ENCODE measurements at places on chromosomes 5 and 9.

DNA sequence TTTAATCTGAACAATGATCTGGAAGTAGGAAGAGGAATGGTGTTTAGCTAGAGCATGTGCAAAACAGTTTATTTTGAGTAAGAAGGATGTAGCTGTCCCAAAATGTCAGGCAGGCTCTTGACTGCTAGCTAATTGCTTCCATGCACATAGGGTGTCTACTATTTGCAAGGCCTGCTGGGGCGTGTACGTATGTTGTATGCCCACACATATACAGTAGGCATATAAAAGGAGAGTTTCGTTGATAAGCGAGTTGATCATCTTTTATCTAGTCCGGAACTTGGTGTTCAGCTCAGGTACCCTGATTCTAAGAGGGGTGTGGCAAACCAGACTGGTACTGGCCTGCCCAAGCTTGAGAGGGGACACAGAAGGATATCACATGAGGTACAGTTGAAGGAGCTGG is 177.2 kb downstream of the GOLPH3 start:
- DNase-seq = no peak

GRCh38 chr5:119009131-119009530 is 20.8 kb upstream of the DTWD2 start:
- DNase-seq = no peak

DNA sequence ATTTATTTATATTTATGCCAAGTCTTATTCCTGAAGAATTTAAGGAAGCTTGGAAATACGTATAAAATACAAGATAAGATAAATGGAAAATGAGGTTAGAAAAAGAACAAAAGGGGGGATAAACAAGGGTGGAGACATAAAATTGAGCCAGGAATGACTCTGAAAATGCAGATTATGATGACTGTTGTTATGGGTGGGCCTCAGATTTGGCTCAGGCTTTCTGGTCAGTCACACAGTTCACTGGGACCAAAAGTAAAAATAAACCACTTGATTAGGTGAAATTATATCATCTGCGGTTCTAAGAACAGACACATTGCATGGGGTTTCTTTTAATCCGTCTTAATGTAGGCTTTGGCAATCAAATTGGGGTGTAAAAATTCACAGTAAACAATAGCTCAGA is 51.0 kb downstream of the OR1J1 start:
- no peak for DNase-seq

DNA sequence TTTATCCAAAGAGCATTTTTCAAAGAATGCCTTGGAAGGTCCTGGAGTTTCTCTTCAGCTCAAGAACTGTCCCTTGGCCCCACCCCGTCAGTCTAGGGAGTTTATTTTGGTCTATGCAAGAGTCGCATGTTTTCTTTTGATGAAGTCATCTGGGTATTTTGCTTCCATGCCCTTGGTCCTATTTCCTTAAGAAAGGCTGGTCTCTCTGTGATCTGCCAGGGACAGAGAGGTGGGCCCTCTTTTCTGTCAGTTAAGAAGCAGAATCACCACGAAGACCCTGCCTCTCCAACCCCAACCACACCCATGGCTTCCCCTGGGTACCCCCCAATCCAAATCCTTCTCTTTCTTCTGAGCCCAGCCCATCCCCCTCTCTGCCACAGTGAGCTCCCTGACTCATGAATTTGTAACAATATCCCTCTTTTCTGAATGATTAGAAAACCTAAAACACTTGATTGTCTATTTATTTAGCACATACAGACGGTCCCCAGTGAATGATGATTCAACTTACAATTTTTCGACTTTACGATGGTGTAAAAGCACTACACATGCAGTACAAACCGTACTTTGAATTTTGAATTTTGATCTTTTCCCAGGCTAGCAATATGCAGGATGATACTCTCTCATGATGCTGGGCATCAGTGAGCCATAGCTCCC is 163.5 kb upstream of the ADRA1B start:
- no peak for DNase-seq

GRCh38 chr5:107853031-107853430 is 182.3 kb upstream of the EFNA5 start:
- no peak for DNase-seq

- DNase-seq = no peak
Observed at GRCh38 chr5:116883875-116884274, 309.3 kb upstream of the SEMA6A start.

- no peak for DNase-seq
Observed at GRCh38 chr9:109560470-109561132, 62.5 kb upstream of the PTPN3 start.

- DNase-seq = no peak
Observed at GRCh38 chr5:156594406-156594805, 255.7 kb upstream of the PPP1R2B start.

DNA sequence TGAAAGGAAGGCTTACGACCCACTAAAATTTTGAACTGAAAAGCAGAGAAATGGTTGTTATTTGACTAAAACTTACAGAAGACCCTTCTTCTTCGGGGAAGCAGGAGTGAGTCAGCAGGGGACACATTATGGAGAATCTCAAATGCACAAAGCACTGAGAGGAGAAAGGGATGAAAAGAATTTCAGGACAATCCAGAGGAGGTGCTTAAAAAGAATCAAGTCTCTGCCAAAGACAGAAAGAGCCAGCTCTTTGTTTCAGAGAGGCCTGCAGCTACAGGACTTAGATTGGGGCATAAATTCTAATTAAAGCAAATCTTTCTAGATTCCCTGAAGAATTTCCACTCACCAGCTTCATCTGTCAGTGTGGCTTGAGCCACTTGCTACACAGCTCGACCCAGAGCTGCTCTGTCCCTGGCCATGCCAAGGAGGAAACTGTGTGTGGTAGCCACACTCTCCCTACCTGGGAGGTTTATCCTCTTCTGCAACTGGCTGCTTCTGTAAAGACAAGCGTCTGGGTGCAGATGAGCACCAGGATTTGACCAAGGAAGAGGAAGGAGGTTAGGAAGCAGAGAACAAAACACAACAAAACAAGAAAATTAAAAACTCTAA is 89.9 kb downstream of the SEMA5A start:
- DNase-seq = no peak

DNA sequence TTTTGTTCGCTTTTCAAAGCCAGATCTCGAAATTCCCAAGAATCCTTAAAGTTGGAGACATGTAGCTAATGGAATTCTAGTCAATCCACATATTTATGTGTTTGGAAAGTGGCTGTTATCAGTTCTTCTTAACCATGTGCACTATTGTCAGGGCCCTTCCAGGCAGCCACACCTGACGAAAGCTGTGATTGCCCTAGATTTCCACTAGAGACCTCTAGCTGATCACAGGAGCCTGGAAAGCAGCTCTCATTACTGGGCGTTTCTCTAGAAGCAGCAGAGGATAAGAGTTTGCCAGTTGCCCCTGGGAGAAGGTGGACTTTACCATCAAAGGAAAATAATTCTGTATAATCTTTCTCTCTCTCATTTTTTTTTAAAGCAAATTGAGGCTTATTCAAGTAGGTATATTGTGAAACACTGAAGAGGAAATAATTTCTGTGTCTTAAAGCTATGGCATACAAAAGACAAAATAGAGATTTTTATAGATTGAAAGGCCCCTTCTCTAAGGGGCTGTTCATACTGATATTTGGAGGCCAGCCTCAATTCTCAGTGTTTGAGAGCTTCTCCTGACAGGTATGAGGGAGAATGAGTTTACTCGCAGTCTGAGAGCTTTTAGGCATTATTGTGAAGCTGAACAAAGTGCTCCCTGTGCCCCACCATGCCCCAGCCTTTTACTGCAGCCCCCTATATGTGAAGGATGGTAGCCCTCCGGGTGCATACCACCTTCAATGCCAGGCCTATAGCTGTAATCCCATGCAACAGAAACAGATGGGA is 405.4 kb upstream of the ACTBL2 start:
- no peak for DNase-seq

GRCh38 chr5:139494256-139494655 is 11.7 kb upstream of the STING1 start:
- DNase-seq = no peak
